Hematopoietic multipotent progenitor cell treated with erythropoietin and hydrocortisone succinate and interleukin-3 and kit ligand, for 4 days (in vitro differentiated cells): ENCODE measurements at places on chromosomes 3 and 15.

- no peak for DNase-seq
Observed at GRCh38 chr3:60513241-60513640, 738.0 kb downstream of the FHIT start.

DNA sequence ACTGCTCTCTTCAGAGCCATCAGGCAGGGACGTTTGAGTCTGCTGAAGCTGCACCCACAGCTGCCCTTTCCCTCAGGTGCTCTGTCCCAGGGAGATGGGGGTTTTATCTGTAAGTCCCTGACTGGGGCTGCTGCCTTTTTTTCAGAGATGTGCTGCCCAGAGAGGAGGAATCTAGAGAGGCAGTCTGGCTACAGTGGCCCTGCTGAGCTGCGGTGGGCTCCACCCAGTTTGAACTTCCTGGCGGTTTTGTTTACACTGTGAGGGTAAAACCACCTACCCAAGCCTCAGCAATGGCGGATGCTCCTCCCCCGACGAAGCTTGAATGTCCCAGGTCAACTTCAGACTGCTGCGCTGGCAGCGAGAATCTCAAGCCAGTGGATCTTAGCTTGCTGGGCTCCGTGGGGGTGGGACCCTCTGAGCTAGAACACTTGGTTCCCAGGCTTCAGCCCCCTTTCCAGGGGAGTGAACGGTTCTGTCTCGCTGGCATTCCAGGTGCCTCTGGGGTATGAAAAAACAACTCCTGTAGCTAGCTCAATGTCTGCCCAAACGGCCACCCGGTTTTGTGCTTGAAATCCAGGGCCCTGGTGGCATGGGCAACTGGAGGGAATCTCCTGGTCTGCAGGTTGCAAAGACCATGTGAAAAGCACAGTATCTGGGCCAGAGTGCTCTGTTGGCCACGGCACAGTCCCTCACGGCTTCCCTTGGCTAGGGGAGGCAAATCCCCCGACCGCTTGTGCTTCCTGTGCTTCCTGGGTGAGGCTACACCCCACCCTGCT is 21.1 kb upstream of the ST6GAL1 start:
- DNase-seq, result peak; percentile 94

DNA sequence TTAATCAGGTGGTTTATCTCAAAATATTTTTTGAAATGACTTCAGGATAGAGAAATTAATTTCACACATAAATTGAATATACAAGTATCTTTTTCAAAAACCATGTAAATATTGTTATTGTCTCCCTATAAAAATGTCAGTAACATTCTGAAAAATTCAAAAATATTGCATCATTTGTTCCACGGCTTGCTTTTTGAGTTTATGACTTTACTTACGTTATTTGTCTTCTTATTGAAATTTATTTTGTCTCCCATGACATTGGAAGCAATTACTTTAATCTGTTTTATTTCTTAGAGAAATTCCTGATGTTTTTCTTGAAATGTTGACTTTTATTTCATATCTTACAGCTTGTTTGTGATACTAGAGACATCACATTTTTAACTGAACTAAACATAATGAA is 56.9 kb upstream of the P2RY1 start:
- DNase-seq, result no peak

- DNase-seq, result peak; percentile 90
Observed at GRCh38 chr3:48662753-48663488, at the start of gene CELSR3. CELSR3 (minus strand) TSS chr3:48662886; CDS start chr3:48662634, 252 bp downstream.

GRCh38 chr3:110198717-110199587 is 861.6 kb upstream of the DPPA4 start:
- DNase-seq, result no peak

DNA sequence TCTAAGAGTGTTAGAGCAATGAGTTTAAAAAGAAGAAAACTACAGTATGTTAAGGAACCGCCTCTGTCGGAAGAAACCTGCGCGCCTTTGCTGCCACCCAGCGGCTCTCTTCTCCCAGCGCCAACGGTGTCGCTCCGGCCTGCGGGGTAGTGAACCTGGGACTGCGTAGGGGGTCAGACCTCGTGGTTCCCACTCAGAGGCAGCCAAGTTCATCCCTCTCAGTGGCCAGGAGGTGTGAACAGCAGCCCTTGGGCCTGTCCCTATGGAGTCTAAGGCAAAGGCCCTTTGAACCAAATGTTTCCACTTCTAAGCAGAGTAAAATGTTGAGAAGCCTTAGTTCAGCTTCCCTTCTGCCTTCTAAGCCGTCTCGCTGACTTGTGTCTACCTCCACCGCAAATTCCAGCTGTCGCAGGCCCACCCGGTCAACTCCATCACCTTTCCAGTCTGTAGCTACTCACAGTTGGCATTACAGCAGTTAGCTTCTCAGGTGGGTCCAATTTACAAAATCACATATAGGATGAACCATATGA is 980 bp upstream of the RAB27A start:
- DNase-seq, result peak; percentile 92

GRCh38 chr3:197394464-197395321 is 96.3 kb upstream of the DLG1 start:
- no peak for DNase-seq

- DNase-seq, result peak; percentile 72
Observed at GRCh38 chr3:130377960-130378676, 32.6 kb downstream of the COL6A5 start.

- DNase-seq, result no peak
Observed at GRCh38 chr3:67073812-67074211, 75.7 kb downstream of the KBTBD8 start.

- DNase-seq, result peak; percentile 33
Observed at GRCh38 chr3:72636969-72637597, 211.2 kb downstream of the SHQ1 start.

DNA sequence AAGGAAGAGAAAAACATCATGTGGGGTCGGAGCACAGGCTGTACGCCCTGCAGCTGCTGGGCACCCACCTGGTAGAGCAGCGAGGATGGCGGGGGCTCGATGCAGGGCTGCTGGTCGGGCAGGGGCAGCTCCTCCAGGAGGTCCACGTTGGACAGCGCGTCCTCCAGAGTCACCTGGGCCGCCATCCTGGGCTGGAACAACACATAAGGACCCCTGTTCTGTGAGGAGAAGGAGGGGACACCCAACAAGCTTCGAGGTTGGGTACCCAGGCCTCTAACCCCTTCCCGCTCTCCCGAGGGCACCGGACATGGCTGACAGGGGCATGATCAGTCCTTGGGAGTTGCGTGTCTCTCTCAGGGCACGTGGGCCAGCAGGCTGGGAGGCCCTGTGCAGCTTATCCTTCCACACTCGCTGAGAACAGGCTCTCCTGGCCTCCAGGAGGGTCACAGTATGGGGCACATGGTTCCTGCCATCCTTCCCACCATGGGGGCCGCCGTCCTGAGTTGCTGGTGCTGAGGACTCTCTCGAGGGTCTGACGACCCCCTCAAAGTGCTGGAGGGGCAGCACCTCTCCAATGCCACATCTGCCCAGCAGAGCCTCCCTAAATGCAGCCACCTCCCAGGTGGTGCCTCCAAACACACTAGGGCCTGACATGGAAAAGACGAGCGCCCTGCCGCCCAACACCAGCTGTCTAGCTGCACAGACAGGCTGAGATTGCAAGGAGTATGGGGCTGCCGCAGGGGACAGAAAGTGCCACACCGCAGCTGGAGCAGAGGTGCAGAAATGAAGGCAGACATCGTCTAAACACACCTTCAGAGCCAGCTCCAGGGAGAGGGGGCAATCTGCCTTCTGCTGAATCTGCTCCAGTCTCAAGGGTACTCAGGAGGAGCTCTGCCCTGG is 32.8 kb downstream of the CYFIP1 start:
- no peak for DNase-seq

DNA sequence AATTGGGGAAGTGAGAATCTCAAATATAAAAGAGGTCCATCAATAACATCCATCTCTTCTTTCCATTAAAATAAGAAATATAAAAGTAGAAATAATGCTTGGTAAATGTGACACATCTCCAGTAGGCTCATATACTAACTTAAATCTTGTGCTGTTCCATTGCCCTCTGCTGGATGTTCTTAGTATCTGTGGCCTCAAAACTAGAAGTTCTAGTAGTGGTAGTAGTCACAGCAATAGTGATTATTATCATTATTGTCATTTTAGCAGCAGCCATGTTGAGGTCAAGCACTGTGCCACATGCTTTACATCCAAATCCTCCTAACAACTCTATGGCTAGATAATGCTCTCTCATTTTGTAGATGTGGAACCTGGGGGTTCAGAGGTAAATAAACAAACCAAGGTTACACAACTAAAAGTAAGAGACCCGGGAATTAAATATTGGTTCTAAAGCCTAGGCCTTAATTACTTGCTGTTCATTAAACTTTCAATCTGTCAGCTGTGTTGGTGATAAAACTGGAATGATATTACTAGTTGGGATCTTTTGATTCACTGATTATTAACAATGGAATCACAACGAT is 20.2 kb upstream of the BTLA start:
- DNase-seq, result peak; percentile 90

- no peak for DNase-seq
Observed at GRCh38 chr3:5160940-5161858, 26.3 kb upstream of the EDEM1 start.

DNA sequence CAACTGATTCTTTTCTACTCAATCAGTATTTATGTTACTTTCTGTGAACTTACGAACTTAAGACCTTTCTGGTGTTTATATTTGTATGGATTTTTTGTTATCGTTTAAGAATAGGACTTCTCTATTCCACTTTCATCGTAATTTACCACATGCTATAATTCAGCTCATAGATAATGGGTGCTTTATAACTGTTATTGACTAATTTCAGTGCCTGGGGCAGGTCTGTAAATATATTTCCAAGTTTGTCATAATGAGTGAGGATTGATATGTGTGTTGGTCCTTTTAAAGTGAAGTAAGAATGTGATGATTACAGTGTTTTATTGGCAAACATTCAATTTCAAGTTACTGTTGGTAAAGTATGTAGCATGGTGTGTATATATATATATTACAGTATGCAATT is 1.8 kb upstream of the NAALADL2 start:
- DNase-seq, result no peak

GRCh38 chr3:136932978-136933772 is 24.6 kb upstream of the IL20RB start:
- no peak for DNase-seq

GRCh38 chr15:80660119-80660518 is 35.0 kb upstream of the ABHD17C start:
- DNase-seq, result no peak

GRCh38 chr3:13708301-13708700 is 159.4 kb downstream of the FBLN2 start:
- DNase-seq, result no peak

DNA sequence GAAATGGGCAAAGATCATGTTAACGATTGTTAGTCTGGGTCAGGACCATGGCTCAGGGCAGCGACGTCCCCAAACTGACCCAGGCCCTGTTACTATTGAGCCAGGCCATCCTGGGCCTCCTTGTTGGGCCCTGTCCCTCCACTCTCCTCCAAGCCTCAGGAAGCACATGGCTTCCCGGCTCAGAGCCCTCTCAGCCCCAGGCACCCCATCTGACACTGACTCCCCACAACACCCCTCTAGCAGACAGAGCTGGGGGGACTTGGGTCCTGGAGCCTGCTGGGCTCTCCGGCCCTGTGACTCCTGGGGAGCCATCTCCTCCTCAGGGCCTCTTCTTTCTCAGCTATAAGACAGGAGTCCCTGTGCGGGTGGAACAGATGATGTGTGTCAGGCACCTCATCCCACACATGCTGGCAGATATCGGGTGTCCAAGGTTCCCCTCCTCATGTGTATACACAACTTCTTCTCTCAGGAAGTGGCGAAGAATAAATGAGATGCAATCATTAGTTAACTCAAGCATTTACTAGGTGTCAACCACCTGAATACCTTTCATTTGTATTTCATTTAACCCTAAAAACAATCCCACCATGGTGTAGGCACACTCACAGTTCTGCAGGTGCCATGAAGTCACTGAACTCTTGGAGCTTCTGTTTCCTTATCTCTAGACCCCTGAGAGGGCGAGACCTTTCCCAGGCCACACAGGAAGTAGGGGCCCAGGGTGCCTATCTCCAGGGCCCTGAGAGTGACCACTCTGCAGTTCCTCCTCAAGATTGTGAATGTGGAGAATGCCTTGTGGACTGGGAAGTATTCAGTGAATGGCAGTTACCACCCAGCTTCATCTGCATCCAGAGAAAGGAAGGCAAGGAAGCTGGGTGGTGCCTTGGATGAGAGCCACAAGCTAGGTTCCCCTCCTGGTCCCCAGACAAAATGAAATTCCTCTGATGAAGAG is 282.5 kb upstream of the TLE3 start:
- peak; percentile 67 for DNase-seq

DNA sequence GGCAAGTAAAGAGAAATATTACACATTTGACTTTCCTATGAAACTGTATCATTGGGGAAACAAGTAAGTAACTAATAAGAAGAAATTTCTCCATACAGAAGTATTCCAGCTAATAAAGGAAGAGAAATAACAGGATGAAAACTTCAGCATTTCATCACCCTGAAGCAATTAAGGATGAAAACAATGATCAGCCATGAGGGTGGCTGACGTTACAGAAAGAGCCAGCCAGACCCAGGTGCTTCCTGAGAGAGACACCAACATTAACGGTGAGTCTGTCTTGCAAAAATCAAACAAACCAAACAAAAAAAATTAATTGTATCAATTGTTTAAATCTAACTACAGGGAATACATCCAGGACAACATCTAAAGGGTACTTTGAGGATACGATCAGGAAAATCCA is 190.0 kb downstream of the ARRDC4 start:
- DNase-seq, result no peak

- no peak for DNase-seq
Observed at GRCh38 chr3:186083746-186084145, 25.1 kb downstream of the ETV5 start.

GRCh38 chr3:165855581-165855980 is 18.4 kb upstream of the BCHE start:
- DNase-seq, result no peak

DNA sequence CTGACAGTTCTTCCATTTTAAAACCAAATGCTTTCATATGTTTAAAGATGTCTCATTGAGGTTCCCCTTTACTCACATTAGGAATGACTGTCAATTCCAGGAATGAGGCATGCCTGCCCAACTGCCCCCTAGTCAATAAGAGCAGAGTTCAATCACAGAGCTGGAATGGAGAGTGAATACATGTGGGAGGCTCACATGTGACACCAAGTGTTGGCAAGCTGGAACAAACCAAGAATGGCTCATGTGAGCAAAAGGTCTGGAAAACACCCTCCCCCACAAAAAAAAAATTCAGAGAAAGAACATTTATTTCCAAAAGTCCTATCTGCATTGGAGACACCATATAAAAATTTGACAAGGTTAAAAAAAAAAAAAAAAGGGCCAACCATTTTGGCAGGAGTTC is 3.7 kb downstream of the PBRM1 start:
- peak; percentile 72 for DNase-seq

GRCh38 chr3:55907616-55908015 is 420.5 kb upstream of the WNT5A start:
- no peak for DNase-seq

DNA sequence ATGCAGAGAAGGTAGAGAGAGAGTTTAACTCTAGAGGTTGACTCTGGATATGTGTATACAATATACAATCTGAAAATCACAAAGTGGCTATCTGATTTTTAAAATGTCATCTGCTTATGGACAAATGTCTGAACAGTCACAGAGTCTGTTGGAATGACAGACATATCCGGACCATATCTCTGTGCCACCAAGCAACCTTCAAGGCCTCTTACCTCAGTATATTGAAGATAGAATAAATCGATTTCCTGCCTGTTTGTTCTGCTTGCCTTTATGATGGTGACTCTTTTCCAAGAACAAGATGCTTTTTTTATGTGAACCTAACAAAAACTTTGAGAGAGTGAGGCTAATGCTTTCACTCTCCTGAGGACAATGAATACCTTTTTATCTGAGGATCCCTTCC is 151.1 kb downstream of the RBPMS2 start:
- DNase-seq, result no peak

GRCh38 chr3:4850211-4850927 is 128.9 kb upstream of the BHLHE40 start:
- DNase-seq, result no peak

- DNase-seq, result peak; percentile 1
Observed at GRCh38 chr3:28576614-28577200, 228.1 kb upstream of the AZI2 start.
